ENCODE measurements at places on chromosomes 11 and 22. TPM values are rescaled to one million over a fixed set of nuclear protein-coding genes. Genes with fewer than 3 reads are reported as not detected.

Gene RBFOX2
- total RNA-seq = 2.2 TPM

Gene MLC1
- not detected for total RNA-seq

Gene INS
- total RNA-seq = not detected

Gene EHBP1L1
- total RNA-seq = 101 TPM

Gene P2RX6
- not detected for total RNA-seq

Gene NLRX1
- 21.8 TPM for total RNA-seq

Gene PGA5
- not detected for total RNA-seq

Gene POTEH
- not detected for total RNA-seq

Gene GLB1L3
- total RNA-seq = 19.3 TPM

Gene APOL4
- 0.18 TPM for total RNA-seq

Gene ACR
- not detected for total RNA-seq

Gene MRGPRE
- total RNA-seq = not detected

Gene NPAS4
- 0.47 TPM for total RNA-seq

Gene EHD1
- 123 TPM for total RNA-seq

Gene CSKMT
- 34.4 TPM for total RNA-seq

Gene MMP13
- 0.51 TPM for total RNA-seq

Gene BDNF
- total RNA-seq = not detected

Gene OR51E2
- not detected for total RNA-seq

Gene ART5
- not detected for total RNA-seq

Gene UCP2
- total RNA-seq = 326 TPM

Gene FXYD2
- 4.8 TPM for total RNA-seq

Gene DDX25
- total RNA-seq = 4.2 TPM

Gene OR8D1
- total RNA-seq = not detected

Gene CRYBB2
- not detected for total RNA-seq

Gene CCDC73
- not detected for total RNA-seq

Gene CASP5
- total RNA-seq = not detected

Gene TRIM34
- total RNA-seq = 12.0 TPM

Gene SLC35F2
- 11.7 TPM for total RNA-seq

Gene GPHA2
- not detected for total RNA-seq

Gene SCGB1D2
- not detected for total RNA-seq

Gene OR8A1
- total RNA-seq = not detected

Gene OSM
- 16.1 TPM for total RNA-seq

Gene EPS8L2
- 34.1 TPM for total RNA-seq

Gene KCNJ4
- total RNA-seq = not detected

Gene EP300
- total RNA-seq = 56.6 TPM

Gene MAP4K2
- 67.7 TPM for total RNA-seq

Gene ART1
- total RNA-seq = not detected

Gene KCNJ1
- not detected for total RNA-seq

Gene SCGB1C1
- total RNA-seq = not detected

Gene MICAL2
- 124 TPM for total RNA-seq

Gene SOX6
- total RNA-seq = not detected

Gene BCO2
- 5.3 TPM for total RNA-seq

Gene PAMR1
- not detected for total RNA-seq

Gene PLAAT4
- total RNA-seq = 34.1 TPM
